ENCODE measurements at places on chromosomes 2 and 18. TPM values are rescaled to one million over a fixed set of nuclear protein-coding genes. Genes with fewer than 3 reads are reported as not detected.
A peak's percentile ranks its signal among the peaks of the same experiment; 100 is the strongest.

PJVK gene
- total RNA-seq, result 2.1 TPM

HOXD3 gene
- 10.9 TPM for total RNA-seq

OTOS gene
- total RNA-seq, result 0.34 TPM

TMEM247 gene
- total RNA-seq, result not detected

MDH1B gene
- 3.6 TPM for total RNA-seq

DNA sequence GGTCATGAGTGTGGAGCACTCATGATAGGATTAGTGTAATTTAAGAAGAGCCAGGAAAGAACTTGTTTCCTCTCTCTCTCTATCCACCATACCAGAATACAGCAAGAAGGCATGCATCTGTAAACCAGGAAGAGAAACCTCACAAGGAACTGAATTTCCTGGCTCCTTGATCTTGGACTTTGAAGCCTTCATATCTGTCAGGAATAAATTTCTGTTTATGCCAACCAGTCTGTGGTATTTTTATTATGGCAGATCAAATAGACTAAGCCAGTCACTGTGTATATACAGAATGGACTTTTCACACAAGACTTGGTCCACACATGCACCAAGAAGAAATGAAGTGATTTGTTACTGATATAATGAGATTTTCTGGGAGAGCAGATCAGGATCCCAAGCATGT lies 930.1 kb upstream of the TMEFF2 start:
- DNase-seq, result no peak

GRCh38 chr2:11613297-11613696 lies 56.7 kb downstream of the NTSR2 start:
- no peak for DNase-seq

DNA sequence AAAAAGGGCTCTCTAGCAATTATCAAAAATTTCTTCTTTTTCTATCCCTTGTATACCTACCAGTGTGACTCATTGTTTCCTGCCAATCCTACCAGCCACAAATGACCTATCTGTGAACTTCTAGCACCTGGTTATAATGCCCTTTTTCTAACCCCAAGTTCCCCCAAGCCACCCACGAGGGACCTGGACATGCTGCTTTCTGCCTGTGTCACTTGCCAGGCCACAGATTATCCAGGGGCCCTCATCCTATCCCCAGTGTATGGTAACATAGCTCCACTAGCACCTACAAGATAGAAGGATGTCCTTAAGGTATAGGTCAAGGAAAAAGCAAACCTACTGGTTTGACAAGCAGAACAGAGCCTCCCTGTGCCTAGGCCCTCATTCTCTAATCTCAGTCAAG lies 26.8 kb downstream of the AAK1 start:
- DNase-seq, result peak; percentile 22

GRCh38 chr2:152441961-152442360 lies 107.0 kb downstream of the FMNL2 start:
- no peak for DNase-seq

DNA sequence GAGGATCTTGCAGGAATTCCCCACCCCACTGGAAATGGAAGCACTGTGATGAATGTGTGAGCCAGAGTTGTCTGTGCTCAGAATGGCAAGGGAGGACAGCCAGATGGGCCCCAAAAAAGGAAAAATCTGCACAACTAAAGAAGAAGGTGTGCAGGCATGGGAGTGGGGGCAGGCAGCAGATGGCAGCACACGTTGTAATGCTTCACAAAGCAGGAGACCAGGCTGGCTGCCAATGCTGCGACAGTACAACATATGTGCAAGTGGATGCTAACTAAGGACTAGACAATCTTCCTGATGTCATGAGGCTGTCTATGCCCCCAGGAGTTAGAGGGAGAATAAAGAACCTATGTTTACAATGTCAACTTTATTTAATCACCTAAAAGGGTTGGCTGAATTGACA lies 27.2 kb downstream of the ST6GAL2 start:
- no peak for DNase-seq

GRCh38 chr2:194385376-194385775 lies 1271.7 kb upstream of the SLC39A10 start:
- no peak for DNase-seq
